ENCODE measurements at places on chromosomes 5 and 9. TPM values are rescaled to one million over a fixed set of nuclear protein-coding genes. Genes with fewer than 3 reads are reported as not detected.

Gene SEMA6A
- not detected for total RNA-seq

Gene GAPT
- 1.8 TPM for total RNA-seq

Gene PKD2L2
- total RNA-seq = not detected

Gene PCDHB10
- total RNA-seq = 0.15 TPM

Gene S1PR3
- 1.5 TPM for total RNA-seq

Gene CD14
- 1.4 TPM for total RNA-seq

Gene HMCN2
- total RNA-seq = not detected

Gene MARCHF3
- 11.2 TPM for total RNA-seq

Gene PCDHB4
- not detected for total RNA-seq

Gene HAVCR2
- total RNA-seq = 92.2 TPM

Gene IFNK
- not detected for total RNA-seq

Gene C5orf58
- total RNA-seq = not detected

Gene PRUNE2
- 0.45 TPM for total RNA-seq

Gene SERF1B
- total RNA-seq = 32.1 TPM

Gene PLAA
- total RNA-seq = 51.2 TPM

Gene TLX3
- total RNA-seq = not detected

Gene SLC38A9
- 20.6 TPM for total RNA-seq

Gene GABRA6
- not detected for total RNA-seq

Gene TAF7
- total RNA-seq = 96.1 TPM

Gene PCDHB5
- total RNA-seq = not detected

Gene CDC20B
- total RNA-seq = not detected

Gene GHR
- not detected for total RNA-seq

Gene SRD5A1
- total RNA-seq = 6.5 TPM

Gene SLC6A3
- total RNA-seq = not detected

Gene C9orf50
- not detected for total RNA-seq

Gene STING1
- total RNA-seq = 98.9 TPM

Gene PHF2
- 26.4 TPM for total RNA-seq

Gene PDZD2
- 0.66 TPM for total RNA-seq

Gene PCDHGB1
- not detected for total RNA-seq

Gene KIF3A
- total RNA-seq = 19.2 TPM
